Smooth muscle cell of the umbilical artery (primary cell): ENCODE measurements at places on chromosomes 3 and 15. TPM values are rescaled to one million over a fixed set of nuclear protein-coding genes. Genes with fewer than 3 reads are reported as not detected.

Gene DUT
- total RNA-seq, result 39.2 and 54.9 TPM in 2 replicates

Gene CPN2
- total RNA-seq, result not detected in 2 replicates

Gene TGM4
- not detected in 2 replicates for total RNA-seq

Gene VPS8
- 86.0 and 98.9 TPM in 2 replicates for total RNA-seq

Gene FANCD2
- 3.0 and 12.1 TPM in 2 replicates for total RNA-seq

Gene GOLGA6L10
- 0.30 and 0.78 TPM in 2 replicates for total RNA-seq

Gene EPB42
- not detected in 2 replicates for total RNA-seq

Gene CCR1
- not detected in 2 replicates for total RNA-seq

Gene PIGZ
- total RNA-seq, result 2.7 and 3.0 TPM in 2 replicates

Gene GOLGA8Q
- 1.8 and 3.5 TPM in 2 replicates for total RNA-seq

Gene APBA2
- 40.4 and 42.1 TPM in 2 replicates for total RNA-seq

Gene GOLGA8B
- total RNA-seq, result 41.1 and 46.6 TPM in 2 replicates

Gene PLA1A
- total RNA-seq, result 0.30 and 0.32 TPM in 2 replicates

Gene SKOR1
- total RNA-seq, result 0.09 TPM in 1 of 2 replicates, not detected in the other
